ENCODE measurements at places on chromosomes 7 and 10. TPM values are rescaled to one million over a fixed set of nuclear protein-coding genes. Genes with fewer than 3 reads are reported as not detected.

Gene ANXA8L1
- 114 TPM for total RNA-seq

Gene COL17A1
- total RNA-seq: 2.8 TPM

Gene LARP4B
- total RNA-seq: 34.3 TPM

Gene SORBS1
- 0.35 TPM for total RNA-seq

Gene PALD1
- total RNA-seq: 6.7 TPM

Gene ZNF239
- total RNA-seq: 2.4 TPM

Gene OPN1SW
- not detected for total RNA-seq

Gene OSBPL3
- total RNA-seq: 13.4 TPM

Gene NPC1L1
- 0.08 TPM for total RNA-seq

Gene ATG9B
- total RNA-seq: 0.39 TPM

Gene SPDYE11
- not detected for total RNA-seq

Gene CAMK2B
- 0.12 TPM for total RNA-seq

Gene CYP26A1
- total RNA-seq: 2.2 TPM

Gene IFIT1B
- not detected for total RNA-seq

Gene MMS19
- total RNA-seq: 46.9 TPM

Gene PLXNA4
- 0.79 TPM for total RNA-seq

Gene LRRC4
- total RNA-seq: not detected

Gene SPDYE9
- not detected for total RNA-seq

Gene PURB
- total RNA-seq: 13.8 TPM

Gene ACBD7
- 1.2 TPM for total RNA-seq

Gene CCDC186
- 4.0 TPM for total RNA-seq

Gene CYP26C1
- not detected for total RNA-seq

Gene FGL2
- total RNA-seq: not detected

Gene PTPN20
- 3.9 TPM for total RNA-seq

Gene NEBL
- 7.1 TPM for total RNA-seq

Gene DLX5
- not detected for total RNA-seq

Gene OGDHL
- total RNA-seq: 0.40 TPM

Gene TAS2R3
- total RNA-seq: not detected

Gene OR2A7
- total RNA-seq: not detected

Gene SAP25
- 0.48 TPM for total RNA-seq

Gene CNTNAP2
- not detected for total RNA-seq

Gene CALHM1
- total RNA-seq: not detected

Gene WNT16
- 0.88 TPM for total RNA-seq

Gene TDRD1
- not detected for total RNA-seq

Gene UTF1
- not detected for total RNA-seq

Gene ACHE
- 2.1 TPM for total RNA-seq

Gene SMARCD3
- 11.6 TPM for total RNA-seq

Gene STOX1
- 0.45 TPM for total RNA-seq

Gene CPED1
- not detected for total RNA-seq

Gene PRRT4
- not detected for total RNA-seq

Gene TLX1
- not detected for total RNA-seq

Gene DNTT
- not detected for total RNA-seq

Gene CCDC7
- total RNA-seq: 0.63 TPM

Gene ANKIB1
- 15.4 TPM for total RNA-seq

Gene DDC
- total RNA-seq: 1.7 TPM

Gene SEMA3A
- 5.2 TPM for total RNA-seq

Gene FRMPD2
- not detected for total RNA-seq

Gene LHFPL3
- total RNA-seq: not detected

Gene PVRIG
- not detected for total RNA-seq

Gene ITPRID1
- total RNA-seq: not detected

Gene ATOH7
- 0.15 TPM for total RNA-seq

Data from A549 treated with Mapracorat at 1 μM for 4 hours (cell line).